Lung microvascular endothelial cell (primary cell): ENCODE measurements at places on chromosomes 2 and 18.

GRCh38 chr2:120470041-120470965 is 124.4 kb downstream of the INHBB start:
- peak; percentile 10 for DNase-seq

DNA sequence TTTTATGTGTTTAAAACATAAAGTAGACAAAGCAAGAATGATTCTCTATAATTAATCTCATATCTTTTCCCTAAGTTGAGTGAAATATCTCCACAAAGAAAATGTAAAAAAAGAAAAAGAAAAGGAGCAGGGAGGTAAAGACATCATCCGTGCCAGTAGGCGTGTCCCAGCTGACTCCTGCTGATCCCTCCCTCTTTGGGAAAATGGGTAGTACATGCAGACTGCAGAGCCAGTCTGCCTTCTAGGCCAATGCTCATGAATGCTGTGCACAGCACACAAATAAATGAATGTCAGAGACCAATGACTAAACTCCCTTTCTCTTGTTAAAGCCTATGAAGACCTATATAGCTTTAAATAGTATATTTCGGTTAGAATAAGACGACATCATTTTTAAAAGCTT is 64.7 kb downstream of the RAPH1 start:
- no peak for DNase-seq

GRCh38 chr2:23772684-23773083 is 154.2 kb downstream of the ATAD2B start:
- no peak for DNase-seq

DNA sequence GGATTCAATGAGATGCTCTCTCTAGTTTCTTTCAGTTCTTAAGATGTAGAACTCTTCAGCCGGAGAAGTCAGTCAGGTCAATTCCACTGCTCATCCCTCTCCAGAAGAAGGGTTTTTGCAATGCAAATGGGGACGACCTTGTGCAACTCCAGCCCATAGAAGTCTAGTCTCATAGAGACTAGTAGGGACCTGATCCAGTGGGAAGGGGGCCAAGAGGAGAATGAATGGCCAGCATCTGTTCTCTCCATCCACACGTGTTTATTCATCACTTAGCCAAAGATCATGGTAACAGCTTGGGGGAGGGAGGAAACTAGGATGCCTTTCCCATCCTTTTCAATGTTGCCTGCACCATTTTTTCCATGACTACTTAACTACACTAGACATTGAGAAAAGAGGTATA is 120.2 kb downstream of the LAMA3 start:
- DNase-seq, result no peak

DNA sequence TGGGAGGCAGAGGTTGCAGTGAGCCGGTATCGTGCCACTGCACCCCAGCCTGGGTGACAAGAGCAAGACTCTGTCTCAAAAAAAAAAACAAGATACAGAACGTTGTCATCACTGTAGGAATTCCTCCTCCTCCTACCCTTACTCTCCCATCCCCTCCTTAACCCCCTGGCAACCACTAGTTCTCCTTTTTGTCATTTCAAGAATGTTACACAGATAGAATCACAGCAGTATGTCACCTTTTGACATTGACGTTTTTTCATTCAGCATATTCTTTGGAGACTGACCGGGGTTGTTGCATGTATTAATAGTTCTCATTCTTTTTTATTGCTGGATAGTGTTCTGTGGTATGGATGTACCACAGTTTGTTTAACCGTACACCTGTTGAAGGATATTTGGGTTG is 32.4 kb downstream of the TTLL4 start:
- no peak for DNase-seq

GRCh38 chr2:121664713-121665112 is 15.5 kb upstream of the CLASP1 start:
- DNase-seq, result no peak

GRCh38 chr2:107621186-107622165 is 205.2 kb upstream of the RGPD4 start:
- DNase-seq, result no peak

DNA sequence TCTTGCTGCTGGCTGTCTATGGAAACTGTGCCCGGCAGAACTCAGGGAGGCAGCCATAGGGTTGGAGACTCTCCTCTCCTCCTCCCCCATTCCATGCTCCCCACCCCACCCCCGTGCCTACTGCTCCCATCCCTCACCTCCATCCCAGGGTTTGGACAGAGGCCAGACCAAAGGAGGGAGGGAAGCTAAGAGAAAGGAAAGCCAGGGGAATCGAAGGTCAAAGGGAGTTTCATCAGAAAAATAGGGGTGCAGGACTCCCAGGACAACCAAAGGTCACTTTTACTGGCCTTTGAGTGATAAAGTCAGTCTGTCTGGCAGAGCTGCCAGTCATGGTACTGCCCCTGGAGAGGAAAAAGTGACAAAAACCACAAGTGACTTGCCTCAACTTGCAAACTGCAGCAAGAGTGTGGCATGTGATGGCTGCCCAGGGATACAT is 187.3 kb upstream of the CTAGE1 start:
- DNase-seq, result no peak

DNA sequence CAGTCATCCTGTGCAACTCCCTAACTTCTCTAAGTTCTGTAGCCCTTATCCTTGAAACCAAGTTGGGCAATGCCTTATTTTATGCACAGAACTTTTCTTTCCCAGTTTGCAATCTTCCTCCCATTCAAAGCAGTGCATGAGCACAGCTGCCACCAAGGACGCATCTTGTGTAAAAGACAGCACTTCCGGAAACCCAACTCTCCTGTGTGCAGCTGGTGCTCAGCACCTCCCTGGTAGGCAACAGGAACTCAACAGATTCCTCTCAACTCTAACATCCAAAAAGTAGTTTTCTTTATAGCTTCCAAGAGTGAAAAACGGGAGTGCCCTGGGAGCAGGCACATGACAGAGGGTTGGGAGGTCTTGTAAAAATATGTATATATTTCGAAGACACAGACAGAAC is 2.2 kb downstream of the TMEM18 start:
- no peak for DNase-seq

GRCh38 chr2:73859721-73860586 is 31.2 kb downstream of the STAMBP start:
- DNase-seq, result peak; percentile 86

GRCh38 chr18:1846640-1847039 is 724.7 kb downstream of the METTL4 start:
- DNase-seq, result no peak

- DNase-seq, result no peak
Observed at GRCh38 chr2:154549869-154550268, 148.6 kb upstream of the KCNJ3 start.

DNA sequence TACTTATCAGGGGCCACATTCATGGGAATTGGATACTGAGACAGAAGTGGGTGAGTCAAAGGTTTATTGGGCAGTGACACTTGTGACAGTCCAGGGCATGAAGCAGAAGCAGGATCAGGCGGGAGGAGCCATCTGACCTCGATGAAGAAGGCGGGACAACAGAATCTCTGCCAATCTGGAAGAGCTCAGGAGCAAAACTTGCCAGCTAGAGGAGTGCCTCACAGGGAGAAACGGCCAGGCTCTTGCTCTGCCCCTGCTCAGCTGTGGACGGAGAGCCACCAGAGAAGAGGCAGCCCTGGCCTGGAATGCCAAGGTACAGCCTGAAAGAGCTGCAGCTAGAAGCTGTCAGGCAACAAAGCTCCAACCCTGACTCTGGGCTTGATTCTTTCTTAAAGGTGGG is 16.9 kb downstream of the DAW1 start:
- no peak for DNase-seq

GRCh38 chr18:36316246-36316645 is 18.7 kb downstream of the FHOD3 start:
- no peak for DNase-seq

DNA sequence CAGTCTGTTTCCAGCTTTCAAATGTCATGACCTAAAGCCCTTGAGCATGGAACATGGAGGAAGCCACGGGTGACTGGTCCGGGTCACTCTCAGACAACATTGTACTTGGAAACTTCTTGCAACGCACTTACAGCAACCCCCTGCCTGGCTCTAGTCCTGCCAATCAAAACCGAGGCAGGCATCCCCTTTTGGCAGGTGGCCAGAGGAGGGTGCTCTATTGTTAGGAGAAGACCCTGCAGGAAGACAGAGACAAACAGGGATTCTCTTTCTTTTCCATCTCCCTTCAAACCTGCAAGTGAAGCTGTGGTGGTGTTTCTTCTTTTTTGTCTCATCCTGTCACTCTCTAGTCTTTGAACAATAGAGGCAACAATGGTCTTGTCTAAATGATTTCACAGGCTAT is 667.2 kb downstream of the ZEB2 start:
- no peak for DNase-seq

- DNase-seq, result peak; percentile 57
Observed at GRCh38 chr2:201118961-201119854, 3.2 kb downstream of the CFLAR start.

GRCh38 chr2:9095226-9095625 is 91.7 kb upstream of the MBOAT2 start:
- no peak for DNase-seq

DNA sequence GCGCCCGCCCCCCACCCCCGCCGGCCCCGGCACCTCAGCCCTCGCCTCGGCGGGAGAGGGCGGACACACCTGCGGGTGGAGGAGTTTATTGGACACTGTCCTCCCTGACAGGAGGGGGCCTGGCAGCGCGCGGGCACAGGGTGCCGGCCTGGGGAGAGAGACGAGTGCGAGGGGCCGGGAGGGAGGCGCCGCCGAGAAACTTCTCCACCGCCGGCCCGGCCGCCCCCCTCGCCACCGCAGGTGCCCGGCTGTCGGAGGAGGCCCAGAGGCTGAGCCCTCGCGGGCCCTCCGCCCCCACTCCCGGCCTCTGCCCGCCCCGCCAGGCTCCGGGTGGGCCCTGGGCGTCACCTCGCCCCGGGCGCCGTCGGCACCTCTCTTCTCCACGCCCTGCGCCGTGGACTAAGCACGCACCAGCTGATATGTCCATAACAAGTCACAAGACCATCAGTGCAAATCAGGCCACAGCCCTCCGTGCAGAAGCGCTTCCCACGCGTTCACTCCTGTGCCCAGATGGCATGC is 311.3 kb downstream of the CELF4 start:
- no peak for DNase-seq

- DNase-seq, result peak; percentile 20
Observed at GRCh38 chr2:232611559-232612218, 21.7 kb upstream of the EFHD1 start.

GRCh38 chr18:56825878-56826277 is 174.7 kb downstream of the WDR7 start:
- DNase-seq, result no peak

DNA sequence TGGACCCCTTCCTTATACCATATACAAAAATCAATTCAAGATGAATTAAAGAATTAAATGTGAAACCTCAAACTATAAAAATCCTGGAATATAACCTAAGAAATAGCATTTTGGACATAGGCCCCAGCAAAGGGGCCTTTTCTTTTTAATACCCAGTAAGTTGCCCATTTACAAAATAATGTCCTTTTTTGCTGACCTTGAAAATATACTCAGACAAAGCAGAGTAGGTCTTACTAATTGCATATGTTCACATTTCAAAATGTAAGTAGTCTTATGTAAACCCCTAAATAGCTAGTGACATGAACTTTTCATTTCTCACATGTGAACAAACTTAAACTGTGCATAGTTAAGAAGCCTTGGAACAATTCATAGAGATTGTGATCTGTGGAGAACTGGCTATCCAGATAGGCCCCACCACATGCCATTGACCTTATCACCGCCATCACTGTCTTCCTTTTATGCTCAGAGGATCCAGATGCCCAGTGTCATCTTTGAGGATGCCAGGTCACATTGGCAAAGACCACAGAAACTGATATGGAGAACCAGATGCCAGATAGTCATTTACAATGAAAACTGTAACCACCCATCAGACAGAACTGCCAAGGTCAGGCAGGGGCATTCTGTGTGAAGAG is 282.4 kb upstream of the RAB12 start:
- DNase-seq, result no peak

GRCh38 chr18:50013363-50014138 is 181.4 kb downstream of the MYO5B start:
- DNase-seq, result no peak

GRCh38 chr2:241741016-241741415 is 6.6 kb downstream of the D2HGDH start:
- DNase-seq, result peak; percentile 19

DNA sequence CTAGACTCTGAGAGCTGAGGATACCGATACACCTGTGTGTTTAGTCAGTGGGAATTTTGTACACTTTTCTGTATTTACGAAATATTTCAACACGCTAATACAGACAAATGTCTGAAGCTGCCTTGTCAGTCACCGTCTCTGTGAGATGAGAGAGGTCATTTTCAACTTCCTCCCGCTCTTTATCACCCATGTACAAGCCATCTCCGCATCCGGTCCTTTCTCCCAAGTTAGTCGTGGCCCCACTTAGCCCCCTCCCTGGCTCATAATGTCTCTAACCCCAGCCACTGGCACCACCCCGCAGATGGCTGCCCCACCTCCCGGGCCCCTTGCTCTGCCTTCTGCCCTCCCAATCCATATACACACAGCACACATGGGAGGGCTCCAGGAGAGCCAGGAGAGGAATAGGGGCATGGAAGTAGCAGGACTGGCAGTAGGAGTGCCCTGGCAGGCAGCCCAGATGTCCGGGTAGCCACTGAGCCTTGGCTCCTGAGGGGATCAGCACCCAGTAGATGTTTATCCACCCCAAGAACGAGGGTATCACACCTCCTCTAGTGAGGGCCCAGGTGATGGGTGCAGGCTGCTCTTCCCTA is 2.0 kb upstream of the RUFY4 start:
- no peak for DNase-seq

GRCh38 chr2:33033606-33034081 is 86.9 kb downstream of the LTBP1 start:
- DNase-seq, result peak; percentile 54
